A549 (cell line): ENCODE measurements at places on chromosomes 4 and X. TPM values are rescaled to one million over a fixed set of nuclear protein-coding genes. Genes with fewer than 3 reads are reported as not detected.

Gene GPC3
- not detected in 3 replicates for polyA plus RNA-seq

Gene FAM47A
- polyA plus RNA-seq, result not detected in 3 replicates

Gene JAKMIP1
- not detected in 3 replicates for polyA plus RNA-seq

Gene KDM5C
- polyA plus RNA-seq, result 43.9 to 48.9 TPM (median 46.5 TPM) in 3 replicates

Gene UGT2B11
- polyA plus RNA-seq, result 0.09 to 0.16 TPM (median 0.14 TPM) in 3 replicates

Gene ADH7
- not detected in 3 replicates for polyA plus RNA-seq

Gene DCLK2
- 10.3 to 13.0 TPM (median 11.6 TPM) in 3 replicates for polyA plus RNA-seq

Gene CTAG1B
- not detected in 3 replicates for polyA plus RNA-seq

Gene ASMT
- polyA plus RNA-seq, result 0.12 to 0.20 TPM in 2 of 3 replicates, not detected in the other

Gene CHM
- polyA plus RNA-seq, result 13.0 to 14.2 TPM (median 13.9 TPM) in 3 replicates

Gene GNRHR
- not detected in 3 replicates for polyA plus RNA-seq

Gene NLGN3
- 0.60 to 0.84 TPM (median 0.82 TPM) in 3 replicates for polyA plus RNA-seq

Gene CT45A1
- polyA plus RNA-seq, result not detected in 3 replicates

Gene MAGEE1
- 4.7 to 5.7 TPM (median 5.4 TPM) in 3 replicates for polyA plus RNA-seq

Gene SMIM10
- polyA plus RNA-seq, result 0.14 to 0.26 TPM (median 0.26 TPM) in 3 replicates

Gene SLC38A5
- 0.36 to 0.44 TPM (median 0.41 TPM) in 3 replicates for polyA plus RNA-seq

Gene ATP7A
- polyA plus RNA-seq, result 6.0 to 6.8 TPM (median 6.5 TPM) in 3 replicates

Gene CLNK
- not detected in 3 replicates for polyA plus RNA-seq

Gene PAGE1
- 0.16 TPM in 1 of 3 replicates, not detected in the others for polyA plus RNA-seq

Gene SMIM20
- 32.2 to 35.8 TPM (median 32.9 TPM) in 3 replicates for polyA plus RNA-seq

Gene ARHGEF38
- not detected in 3 replicates for polyA plus RNA-seq

Gene PCDH10
- 0.42 to 0.58 TPM (median 0.49 TPM) in 3 replicates for polyA plus RNA-seq

Gene OPRPN
- polyA plus RNA-seq, result not detected in 3 replicates

Gene SSX4
- polyA plus RNA-seq, result not detected in 3 replicates

Gene STARD8
- 1.2 to 1.7 TPM (median 1.5 TPM) in 3 replicates for polyA plus RNA-seq

Gene CSAG1
- 0.27 to 0.37 TPM in 2 of 3 replicates, not detected in the other for polyA plus RNA-seq

Gene UGT2B28
- polyA plus RNA-seq, result 0.08 TPM in 1 of 3 replicates, not detected in the others

Gene SLC35A2
- polyA plus RNA-seq, result 42.3 to 50.2 TPM (median 49.0 TPM) in 3 replicates

Gene CENPVL1
- polyA plus RNA-seq, result not detected in 3 replicates

Gene AKAP14
- polyA plus RNA-seq, result not detected in 3 replicates

Gene NAP1L3
- 0.15 to 0.40 TPM (median 0.16 TPM) in 3 replicates for polyA plus RNA-seq

Gene MAGEA2B
- not detected in 3 replicates for polyA plus RNA-seq

Gene NUDT10
- polyA plus RNA-seq, result 0.16 to 0.26 TPM (median 0.16 TPM) in 3 replicates

Gene SPATA4
- 0.18 to 0.29 TPM (median 0.26 TPM) in 3 replicates for polyA plus RNA-seq

Gene SPANXA2
- polyA plus RNA-seq, result 0.18 to 0.49 TPM in 2 of 3 replicates, not detected in the other

Gene HPGD
- 101 to 127 TPM (median 110 TPM) in 3 replicates for polyA plus RNA-seq

Gene CNKSR2
- 4.9 to 6.0 TPM (median 5.8 TPM) in 3 replicates for polyA plus RNA-seq

Gene RNF175
- not detected in 3 replicates for polyA plus RNA-seq

Gene KLB
- 0.49 to 0.57 TPM (median 0.51 TPM) in 3 replicates for polyA plus RNA-seq

Gene DAPP1
- not detected in 3 replicates for polyA plus RNA-seq

Gene COX7B2
- polyA plus RNA-seq, result not detected in 3 replicates

Gene SNCA
- polyA plus RNA-seq, result 0.13 TPM in 1 of 3 replicates, not detected in the others

Gene AMTN
- not detected in 3 replicates for polyA plus RNA-seq

Gene PLXNB3
- polyA plus RNA-seq, result 2.5 to 3.9 TPM (median 3.1 TPM) in 3 replicates

Gene GPC4
- polyA plus RNA-seq, result 0.01 TPM in 1 of 3 replicates, not detected in the others

Gene RPL39
- polyA plus RNA-seq, result 4,937 to 5,260 TPM (median 4,942 TPM) in 3 replicates

Gene FGFR3
- polyA plus RNA-seq, result 3.8 to 4.8 TPM (median 3.9 TPM) in 3 replicates
